A549 treated with ZK216348 at 1 μM for 4 hours (cell line): ENCODE measurements at places on chromosomes 13 and 19. TPM values are rescaled to one million over a fixed set of nuclear protein-coding genes. Genes with fewer than 3 reads are reported as not detected.

Gene ZNF71
- total RNA-seq = 9.0 to 12.6 TPM (median 11.8 TPM) in 5 replicates

Gene WDR62
- total RNA-seq = 15.0 to 30.0 TPM (median 28.9 TPM) in 5 replicates

Gene SLC17A7
- total RNA-seq = 0.24 to 0.81 TPM (median 0.51 TPM) in 5 replicates

Gene PBX4
- total RNA-seq = 1.6 to 1.8 TPM (median 1.7 TPM) in 5 replicates

Gene CD209
- not detected in 5 replicates for total RNA-seq

Gene IZUMO2
- total RNA-seq = not detected in 5 replicates

Gene DENND1C
- 0.13 to 0.27 TPM (median 0.24 TPM) in 4 of 5 replicates, not detected in the other for total RNA-seq

Gene ADGRE1
- total RNA-seq = 5.0 to 6.0 TPM (median 5.4 TPM) in 5 replicates

Gene C2CD4C
- total RNA-seq = 0.14 to 0.75 TPM (median 0.46 TPM) in 5 replicates

Gene OXGR1
- not detected in 5 replicates for total RNA-seq

Gene VSTM2B
- total RNA-seq = not detected in 5 replicates

Gene PALM3
- 1.4 to 3.5 TPM (median 1.8 TPM) in 5 replicates for total RNA-seq

Gene KLC3
- total RNA-seq = 0.40 to 1.2 TPM (median 0.79 TPM) in 5 replicates

Gene PROZ
- total RNA-seq = not detected in 5 replicates

Gene RNF113B
- total RNA-seq = not detected in 5 replicates

Gene CFAP97D2
- total RNA-seq = not detected in 5 replicates

Gene ASF1B
- 24.7 to 33.8 TPM (median 33.5 TPM) in 5 replicates for total RNA-seq

Gene CEACAM21
- not detected in 5 replicates for total RNA-seq

Gene IGFL1
- 1.3 to 3.8 TPM (median 2.4 TPM) in 5 replicates for total RNA-seq

Gene NCAN
- 0.02 TPM in 1 of 5 replicates, not detected in the others for total RNA-seq

Gene TEX26
- total RNA-seq = not detected in 5 replicates

Gene PRSS57
- not detected in 5 replicates for total RNA-seq

Gene BABAM1
- total RNA-seq = 58.2 to 67.7 TPM (median 62.6 TPM) in 5 replicates

Gene DAND5
- 0.08 to 0.19 TPM in 2 of 5 replicates, not detected in the others for total RNA-seq

Gene DCLK1
- 0.65 to 1.2 TPM (median 0.86 TPM) in 5 replicates for total RNA-seq

Gene ZNF541
- total RNA-seq = not detected in 5 replicates

Gene CPAMD8
- total RNA-seq = 0.04 to 0.46 TPM (median 0.42 TPM) in 3 of 5 replicates, not detected in the others

Gene CACNG7
- 4.6 to 10.0 TPM (median 9.4 TPM) in 5 replicates for total RNA-seq

Gene PCP2
- total RNA-seq = not detected in 5 replicates

Gene ALG11
- total RNA-seq = 5.8 to 10.0 TPM (median 8.1 TPM) in 5 replicates

Gene PABPC3
- 0.12 to 0.23 TPM (median 0.19 TPM) in 4 of 5 replicates, not detected in the other for total RNA-seq

Gene FXYD5
- 175 to 239 TPM (median 233 TPM) in 5 replicates for total RNA-seq

Gene IL17D
- total RNA-seq = 1.1 to 1.5 TPM (median 1.2 TPM) in 5 replicates

Gene CCDC159
- total RNA-seq = 2.5 to 5.1 TPM (median 4.9 TPM) in 5 replicates

Gene RCBTB1
- 5.7 to 9.8 TPM (median 9.2 TPM) in 5 replicates for total RNA-seq

Gene FGF22
- 0.21 to 1.0 TPM (median 0.87 TPM) in 5 replicates for total RNA-seq

Gene ZNF208
- total RNA-seq = not detected in 5 replicates

Gene SLC25A41
- total RNA-seq = 0.11 to 0.23 TPM (median 0.15 TPM) in 4 of 5 replicates, not detected in the other

Gene FFAR1
- total RNA-seq = not detected in 5 replicates

Gene PRTN3
- total RNA-seq = 0.24 to 0.64 TPM (median 0.34 TPM) in 3 of 5 replicates, not detected in the others

Gene PEX11G
- 1.6 to 2.7 TPM (median 2.1 TPM) in 5 replicates for total RNA-seq

Gene SLAIN1
- 0.21 to 1.3 TPM (median 0.42 TPM) in 5 replicates for total RNA-seq

Gene ITM2B
- 133 to 167 TPM (median 150 TPM) in 5 replicates for total RNA-seq

Gene ZNF729
- not detected in 5 replicates for total RNA-seq

Gene CAMSAP3
- total RNA-seq = 2.4 to 6.9 TPM (median 4.3 TPM) in 5 replicates

Gene HIPK4
- total RNA-seq = 0.20 to 0.42 TPM (median 0.32 TPM) in 5 replicates

Gene ZNF763
- not detected in 5 replicates for total RNA-seq

Gene UPF1
- 24.1 to 45.3 TPM (median 41.7 TPM) in 5 replicates for total RNA-seq

Gene TNFSF13B
- total RNA-seq = 0.13 TPM in 1 of 5 replicates, not detected in the others

Gene METTL21C
- not detected in 5 replicates for total RNA-seq

Gene LAIR1
- total RNA-seq = not detected in 5 replicates

Gene NRTN
- total RNA-seq = 0.78 to 1.6 TPM (median 0.81 TPM) in 4 of 5 replicates, not detected in the other

Gene IGSF23
- total RNA-seq = 0.27 to 0.68 TPM (median 0.45 TPM) in 5 replicates

Gene ICAM4
- 0.36 TPM in 1 of 5 replicates, not detected in the others for total RNA-seq

Gene C19orf67
- total RNA-seq = not detected in 5 replicates

Gene KLHL1
- total RNA-seq = not detected in 5 replicates

Gene COL4A1
- 61.2 to 103 TPM (median 88.8 TPM) in 5 replicates for total RNA-seq
